Activated T-cell treated with anti-CD3 and anti-CD28 coated beads, Interleukin-2, amount 50 U/mL, for 72 hours (primary cell): ENCODE measurements at places on chromosomes 13 and 19. TPM values are rescaled to one million over a fixed set of nuclear protein-coding genes. Genes with fewer than 3 reads are reported as not detected.

DNA sequence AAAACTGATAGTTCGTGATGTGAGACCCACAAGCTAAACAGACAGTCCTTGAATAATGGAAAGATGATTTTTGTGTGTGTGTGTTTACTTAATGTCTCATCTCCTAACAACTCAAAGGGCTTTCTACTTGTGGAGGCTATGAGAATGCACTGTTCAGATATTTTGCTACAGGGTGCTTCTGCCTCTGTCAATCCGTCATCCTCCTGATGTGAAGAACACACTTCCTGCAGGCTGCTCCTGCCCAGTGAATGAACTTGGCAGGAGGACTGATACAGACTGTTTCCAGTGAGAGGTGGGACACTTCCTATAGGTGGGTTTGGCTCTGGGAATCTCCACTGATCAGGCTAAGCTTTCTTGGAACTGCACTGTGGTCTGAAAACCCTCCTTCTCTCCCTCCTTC is 168.4 kb upstream of the STARD13 start:
- no peak overlapping the region for H3K27ac ChIP-seq
- H3K4me1 ChIP-seq: no peaks in the 10 kb centered on the region
- H3K36me3 ChIP-seq: no peaks in the 10 kb centered on the region
- no peaks in the 10 kb centered on the region for H3K27me3 ChIP-seq

GRCh38 chr19:56974556-56975207 is 134.2 kb upstream of the PEG3 start:
- H3K27me3 ChIP-seq: no peaks in the 10 kb centered on the region
- DNase-seq: no peak
- no peaks in the 10 kb centered on the region for H3K4me1 ChIP-seq
- no peak overlapping the region for H3K4me3 ChIP-seq
- peaks cover 12% of the 10 kb centered on the region for H3K36me3 ChIP-seq

DNA sequence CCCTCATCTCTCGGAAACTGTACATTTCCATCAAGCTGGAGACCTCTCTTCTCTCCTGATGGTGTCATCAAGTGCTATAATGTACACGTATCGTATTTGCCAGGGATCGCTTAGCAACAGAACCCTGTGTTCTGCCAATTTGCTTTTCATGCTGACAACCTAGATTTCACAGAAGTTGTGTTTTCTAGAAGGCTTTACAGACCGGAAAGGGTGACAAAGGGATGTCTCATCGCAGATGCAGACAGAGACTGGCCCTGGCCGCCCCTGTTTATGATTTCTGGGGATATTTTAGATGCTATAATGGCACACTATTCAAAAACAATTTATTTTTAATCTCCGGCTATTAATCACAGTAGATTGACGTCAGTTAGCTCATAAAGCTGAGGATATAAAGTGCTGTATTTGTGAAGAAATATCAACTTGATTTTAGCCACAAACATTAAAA is 291.4 kb downstream of the IRS2 start:
- H3K4me3 ChIP-seq: no peak overlapping the region
- peaks cover 6% of the 10 kb centered on the region for H3K27me3 ChIP-seq
- DNase-seq: no peak
- H3K4me1 ChIP-seq: no peaks in the 10 kb centered on the region
- H3K36me3 ChIP-seq: no peaks in the 10 kb centered on the region

DNA sequence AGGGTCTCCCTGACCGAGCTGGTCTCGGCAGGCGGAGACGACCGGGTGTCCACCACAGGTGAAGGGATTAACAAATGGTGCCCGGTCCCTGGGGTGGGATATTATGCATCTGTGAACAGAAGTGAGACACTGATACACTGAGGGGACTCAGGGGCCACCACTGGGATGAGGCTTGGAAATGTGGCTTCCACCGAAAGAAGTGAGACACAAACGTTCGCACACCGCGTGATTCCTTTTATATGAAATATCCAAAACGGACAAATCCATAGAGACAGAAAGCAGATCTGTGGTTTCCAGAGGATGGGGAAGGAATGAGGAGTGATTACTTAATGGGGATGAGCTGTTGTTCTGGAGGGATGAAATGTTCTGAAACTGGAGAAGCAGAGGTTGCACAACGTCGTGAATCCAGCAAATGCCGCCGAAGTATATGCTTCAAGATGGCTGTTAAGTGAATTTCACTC is 47.5 kb downstream of the C13orf46 start:
- H3K27me3 ChIP-seq: peaks cover 36% of the 10 kb centered on the region
- no peak overlapping the region for H3K27ac ChIP-seq
- DNase-seq: no peak
- peaks cover 4% of the 10 kb centered on the region for H3K4me1 ChIP-seq
- H3K4me3 ChIP-seq: no peak overlapping the region

GRCh38 chr19:38228005-38228377 is 4.0 kb upstream of the DPF1 start:
- H3K27ac ChIP-seq: no peak overlapping the region
- H3K27me3 ChIP-seq: peaks cover 60% of the 10 kb centered on the region
- H3K4me1 ChIP-seq: peaks cover 20% of the 10 kb centered on the region

GRCh38 chr13:74706801-74707200 is 572.6 kb upstream of the KLF12 start:
- no peaks in the 10 kb centered on the region for H3K27me3 ChIP-seq
- H3K4me1 ChIP-seq: no peaks in the 10 kb centered on the region
- DNase-seq: no peak
- H3K4me3 ChIP-seq: no peak overlapping the region
- H3K27ac ChIP-seq: no peak overlapping the region
- no peaks in the 10 kb centered on the region for H3K36me3 ChIP-seq

GRCh38 chr13:98798849-98799645 is 46.6 kb upstream of the SLC15A1 start:
- H3K27ac ChIP-seq: no peak overlapping the region
- H3K4me1 ChIP-seq: peaks cover 4% of the 10 kb centered on the region
- no peak overlapping the region for H3K4me3 ChIP-seq
- no peak for DNase-seq
- H3K36me3 ChIP-seq: peaks cover 16% of the 10 kb centered on the region

DNA sequence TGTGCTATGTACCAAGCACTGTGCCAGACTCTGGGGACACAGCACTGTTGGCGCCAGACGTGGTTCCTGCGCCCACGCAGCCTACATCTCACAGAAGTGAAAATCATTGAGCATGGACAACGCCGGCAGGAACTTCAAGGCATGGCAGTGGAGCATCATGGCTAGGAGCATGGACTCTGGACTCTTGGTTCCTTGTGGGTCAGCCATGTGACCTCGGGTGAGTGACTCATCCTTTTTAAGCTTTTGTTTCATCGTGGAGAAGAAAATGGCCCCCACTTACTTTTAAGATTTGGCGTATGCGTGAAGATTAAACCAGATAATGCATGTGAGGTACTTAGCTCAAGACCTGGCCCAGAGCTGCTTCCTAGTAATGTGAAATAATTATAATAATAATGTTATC is 988.5 kb downstream of the UQCRFS1 start:
- H3K27ac ChIP-seq: no peak overlapping the region
- H3K4me1 ChIP-seq: no peaks in the 10 kb centered on the region
- no peak for DNase-seq
- no peak overlapping the region for H3K4me3 ChIP-seq
- no peaks in the 10 kb centered on the region for H3K36me3 ChIP-seq

- H3K36me3 ChIP-seq: no peaks in the 10 kb centered on the region
- peaks cover 12% of the 10 kb centered on the region for H3K27me3 ChIP-seq
- H3K4me1 ChIP-seq: peaks cover 27% of the 10 kb centered on the region
- no peak overlapping the region for H3K27ac ChIP-seq
- H3K4me3 ChIP-seq: no peak overlapping the region
Measured at GRCh38 chr13:73231471-73231870, 172.7 kb downstream of the KLF5 start.

DNA sequence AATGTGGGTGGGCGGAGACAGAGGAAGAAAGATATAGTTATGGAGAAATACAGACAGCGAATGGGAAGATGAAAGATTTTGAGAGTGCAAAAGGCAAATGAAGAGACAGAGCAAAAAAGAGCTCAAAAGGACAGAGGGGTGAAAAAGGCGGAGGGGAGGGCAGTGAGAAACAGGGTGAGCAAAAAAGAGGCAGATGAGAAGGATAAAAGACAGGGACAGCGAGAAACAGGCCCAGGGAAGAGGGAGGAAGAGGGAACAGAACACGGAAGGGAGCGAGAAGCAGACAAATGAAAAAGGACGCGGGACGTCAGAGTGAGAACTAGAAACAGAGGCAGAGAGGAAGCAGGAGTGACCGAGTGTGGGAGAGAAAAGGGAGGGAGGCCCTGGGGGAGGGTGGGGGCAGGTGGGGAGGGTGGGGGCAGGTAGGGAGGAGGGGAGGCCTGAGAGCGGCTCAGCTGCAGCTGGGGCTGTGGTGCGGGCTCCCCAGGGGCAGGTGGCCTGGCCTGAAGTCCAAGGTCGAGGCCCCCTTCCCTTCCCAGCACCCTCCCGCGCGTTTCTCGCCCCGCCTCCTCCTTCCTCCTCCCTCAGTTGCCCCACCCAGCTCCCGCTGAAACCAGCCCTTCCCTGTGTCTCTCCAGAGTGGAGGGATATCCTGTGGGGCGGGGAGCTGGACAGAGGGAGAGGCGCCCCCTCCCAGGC is 2.9 kb downstream of the KLK1 start:
- peaks cover 4% of the 10 kb centered on the region for H3K36me3 ChIP-seq
- peaks cover 47% of the 10 kb centered on the region for H3K4me1 ChIP-seq
- H3K27me3 ChIP-seq: peaks cover 56% of the 10 kb centered on the region
- H3K27ac ChIP-seq: peak overlapping the region; percentile 47
- no peak for DNase-seq
- H3K4me3 ChIP-seq: peak overlapping the region; percentile 81

Gene SIRT2
- total RNA-seq: 38.2 TPM

Gene CEACAM20
- total RNA-seq: not detected
